ENCODE measurements at places on chromosomes 5 and 9.

- no peak for DNase-seq
Observed at GRCh38 chr5:66340786-66341185, 196.7 kb downstream of the SREK1 start.

DNA sequence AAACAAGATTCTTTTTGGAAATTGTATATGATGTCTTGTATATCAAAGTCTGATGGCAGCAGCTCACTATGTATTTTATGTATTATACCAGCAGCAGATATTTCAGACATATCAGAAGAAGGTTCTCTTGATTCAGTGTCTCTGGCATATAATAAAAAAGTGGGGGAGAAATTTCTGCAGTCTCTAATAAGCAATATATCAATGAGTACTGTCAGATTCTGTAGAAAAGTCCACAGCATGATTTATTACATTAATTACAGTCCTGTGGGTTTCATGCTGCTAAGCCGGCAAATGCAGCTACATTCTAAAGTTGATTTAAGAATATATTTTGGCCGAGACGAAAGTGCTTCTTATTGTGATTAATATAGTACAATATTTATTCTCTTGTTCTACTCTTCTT, 113.1 kb downstream of the KIAA1958 start:
- no peak for DNase-seq

- DNase-seq, result peak; percentile 58
Observed at GRCh38 chr5:143550986-143551630, 147.6 kb upstream of the NR3C1 start.

DNA sequence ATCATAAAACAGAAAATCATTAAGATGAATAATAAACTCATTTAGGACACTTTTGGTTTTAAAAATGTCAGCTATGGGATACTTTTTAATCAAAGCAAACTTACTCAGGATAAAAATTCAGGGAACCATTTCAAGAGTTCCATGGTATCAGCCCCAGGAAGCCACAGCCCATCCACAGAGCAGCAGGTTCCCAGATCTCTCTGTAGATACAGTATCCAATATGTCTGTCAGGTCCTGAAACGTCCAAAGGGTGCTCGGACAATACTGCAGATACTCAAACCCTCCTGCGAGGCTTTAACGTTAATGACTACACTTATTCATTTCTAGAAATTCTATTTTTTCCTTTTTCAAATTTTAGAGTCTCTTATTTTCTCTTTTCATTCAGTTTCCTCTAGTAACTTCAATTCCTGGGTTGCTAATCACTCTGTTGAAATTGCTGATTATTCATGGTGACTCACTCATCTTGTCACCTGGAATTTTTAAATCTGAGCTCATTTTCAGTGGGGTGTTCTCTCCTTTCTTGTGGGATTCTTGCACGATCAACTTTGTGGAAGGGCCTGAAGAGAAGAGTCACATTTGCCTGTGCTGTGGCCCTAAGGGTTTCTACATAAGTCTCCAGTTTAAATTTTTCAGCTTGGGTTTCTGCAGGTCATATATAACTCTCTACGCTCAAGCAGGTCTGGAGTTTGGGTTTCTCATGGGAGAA, 435.8 kb downstream of the CTNND2 start:
- DNase-seq, result peak; percentile 66

DNA sequence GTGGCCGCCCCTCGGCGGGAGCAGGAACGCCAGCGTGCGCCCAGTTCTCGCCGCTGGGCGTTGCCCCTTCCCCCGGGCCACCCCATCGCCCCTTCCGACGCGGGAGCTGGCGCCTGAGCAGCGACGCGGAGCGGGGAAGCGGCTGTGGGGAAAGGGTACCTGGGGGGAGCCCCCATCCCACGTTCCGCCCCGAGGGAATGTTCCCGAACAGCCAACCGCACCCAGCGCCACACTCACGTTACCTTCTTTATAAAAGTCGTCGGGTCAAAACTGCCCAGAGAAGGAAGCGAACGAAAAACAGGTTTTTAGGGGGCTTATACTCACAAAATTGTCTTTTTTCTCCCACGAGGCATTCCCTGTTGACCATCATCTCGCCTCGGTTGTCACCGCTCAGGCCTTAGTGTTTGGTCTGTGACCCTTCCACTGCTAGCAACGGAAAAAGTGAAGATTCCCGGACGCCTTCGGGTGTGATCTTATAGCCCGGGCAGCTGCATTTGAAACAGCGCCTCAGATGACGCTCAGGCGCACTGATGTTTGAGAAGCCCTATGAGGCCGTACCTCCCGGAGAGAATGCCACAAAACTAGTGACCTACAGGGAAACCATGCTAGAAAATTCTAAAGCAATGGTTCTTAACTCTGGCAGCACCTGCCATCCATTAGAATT, 475 bp upstream of the GOLM1 start:
- peak; percentile 66 for DNase-seq

GRCh38 chr9:90368241-90368640, 274.4 kb downstream of the DIRAS2 start:
- no peak for DNase-seq

DNA sequence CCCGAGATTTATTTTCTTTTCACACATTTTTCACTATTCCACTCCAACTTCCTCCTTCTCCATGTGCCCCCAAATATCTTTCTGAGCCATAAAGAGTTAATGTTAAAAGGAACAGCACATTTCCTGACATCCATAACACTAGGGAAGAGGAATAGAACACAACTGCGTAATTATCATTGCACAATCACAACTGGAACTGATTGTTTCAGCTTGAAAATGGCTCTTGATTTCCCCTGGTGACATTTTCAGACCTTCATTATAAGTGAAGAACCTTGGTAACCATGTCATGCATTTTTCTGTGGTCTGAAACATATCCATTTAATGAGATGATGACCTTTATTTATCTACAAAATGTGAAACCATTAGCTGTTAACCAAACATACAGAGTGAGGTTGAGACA, 82.4 kb downstream of the PCSK1 start:
- peak; percentile 82 for DNase-seq

- peak; percentile 41 for DNase-seq
Observed at GRCh38 chr5:154365823-154366222, 80.0 kb upstream of the SAP30L start.

GRCh38 chr5:112649882-112650281, 87.8 kb upstream of the APC start:
- no peak for DNase-seq

- peak; percentile 86 for DNase-seq
Observed at GRCh38 chr5:127959152-127959764, 124.3 kb upstream of the SLC12A2 start.

GRCh38 chr5:14326035-14326903, 183.1 kb downstream of the TRIO start:
- no peak for DNase-seq

DNA sequence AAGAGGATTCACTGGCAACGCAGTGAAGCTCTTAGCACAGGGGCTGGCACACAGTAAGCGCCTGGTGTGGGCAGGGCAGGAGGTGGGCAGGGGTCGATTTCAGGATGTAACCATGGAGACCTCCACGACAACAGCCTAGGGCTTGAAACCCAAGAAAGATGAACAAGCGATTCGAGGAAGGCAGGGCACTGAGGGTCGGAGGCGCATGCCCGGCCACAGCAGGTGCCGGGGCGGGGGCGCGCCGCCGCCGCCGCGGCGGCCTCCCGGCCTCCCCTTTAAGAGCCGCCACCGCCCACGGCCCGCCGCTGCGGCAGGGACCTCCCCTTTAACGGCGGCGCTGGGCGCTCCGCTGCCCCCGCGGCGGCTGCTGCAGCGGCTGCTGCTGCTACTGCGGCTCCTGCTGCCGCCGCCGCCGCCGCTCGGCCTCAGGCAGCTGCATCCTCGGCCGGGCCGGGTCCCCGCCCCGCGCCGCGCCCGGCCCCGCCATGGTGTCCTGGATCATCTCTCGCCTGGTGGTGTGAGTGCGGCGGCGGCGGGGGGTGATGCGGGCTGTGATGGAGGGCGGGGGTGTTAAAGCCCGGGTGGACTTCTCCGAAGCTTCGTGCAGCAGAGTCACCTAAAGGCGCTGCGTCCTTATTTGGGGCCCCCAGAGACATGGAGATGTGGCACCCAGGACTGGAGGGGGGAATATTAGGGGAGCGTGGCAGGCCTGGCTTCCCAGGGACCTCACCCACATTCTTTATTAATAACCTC, at the start of gene REEP2:
REEP2 (plus strand) TSS at position 334 of the 753 bp plus-strand sequence; CDS start at position 486, 152 bp downstream.
- DNase-seq, result peak; percentile 32

DNA sequence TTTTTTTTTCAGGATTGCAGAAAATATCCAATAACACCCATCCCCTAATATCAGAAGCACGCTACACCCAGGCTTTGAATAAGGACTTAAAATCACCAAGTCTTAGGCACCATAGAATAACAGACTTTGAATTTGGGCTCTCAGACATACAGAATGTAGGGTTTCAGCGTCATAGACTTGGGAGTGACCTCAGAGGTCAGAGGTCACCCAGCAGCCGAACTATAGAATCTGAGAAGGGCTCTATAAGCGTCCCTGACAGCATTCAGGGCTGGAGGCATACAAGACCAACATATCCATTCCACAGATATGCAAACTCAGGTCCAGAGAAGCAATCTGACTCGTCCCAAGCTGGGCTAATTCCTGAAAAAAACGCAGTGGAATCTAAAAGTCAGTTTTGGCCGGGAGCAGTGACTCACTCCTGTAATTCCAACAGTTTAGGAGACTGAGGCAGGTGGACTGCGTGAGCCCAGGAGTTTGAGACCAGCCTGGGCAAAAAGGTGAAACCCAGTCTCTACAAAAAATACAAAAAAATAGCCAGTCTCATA, 34.7 kb downstream of the SLC6A7 start:
- DNase-seq, result peak; percentile 19

- peak; percentile 32 for DNase-seq
Observed at GRCh38 chr5:135203593-135204036, 169.6 kb upstream of the PITX1 start.

- no peak for DNase-seq
Observed at GRCh38 chr9:72407114-72407513, 42.1 kb upstream of the ZFAND5 start.

DNA sequence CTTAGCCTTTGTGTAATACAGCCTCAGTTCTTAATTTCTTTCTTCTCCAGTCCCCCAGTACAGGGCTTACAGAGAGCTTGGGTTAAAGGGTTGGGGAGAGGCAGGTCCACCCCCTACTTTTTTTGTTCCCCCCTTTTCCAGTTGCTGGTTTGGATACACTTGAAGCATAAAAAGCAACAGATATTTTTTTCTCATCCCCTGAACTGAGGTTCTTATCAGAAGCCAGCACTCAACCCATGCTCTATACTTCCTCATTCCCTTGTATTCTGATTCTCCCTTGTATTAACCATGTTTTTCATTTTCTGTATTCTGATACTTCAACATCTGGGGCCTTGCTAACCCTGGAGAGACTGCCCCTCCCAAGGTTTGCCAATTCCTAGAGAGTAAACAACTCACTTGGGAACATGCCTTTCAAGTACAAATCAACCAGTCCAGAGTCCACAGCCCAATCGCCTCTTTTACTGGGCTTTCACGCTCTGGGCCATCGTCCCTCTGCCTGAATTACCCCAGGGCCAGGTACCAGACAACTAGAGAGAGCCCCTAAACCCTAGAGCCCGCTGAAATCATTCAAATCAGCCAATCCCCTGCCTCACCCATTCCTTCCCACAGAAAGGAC, 333.4 kb upstream of the PUM3 start:
- DNase-seq, result peak; percentile 21

DNA sequence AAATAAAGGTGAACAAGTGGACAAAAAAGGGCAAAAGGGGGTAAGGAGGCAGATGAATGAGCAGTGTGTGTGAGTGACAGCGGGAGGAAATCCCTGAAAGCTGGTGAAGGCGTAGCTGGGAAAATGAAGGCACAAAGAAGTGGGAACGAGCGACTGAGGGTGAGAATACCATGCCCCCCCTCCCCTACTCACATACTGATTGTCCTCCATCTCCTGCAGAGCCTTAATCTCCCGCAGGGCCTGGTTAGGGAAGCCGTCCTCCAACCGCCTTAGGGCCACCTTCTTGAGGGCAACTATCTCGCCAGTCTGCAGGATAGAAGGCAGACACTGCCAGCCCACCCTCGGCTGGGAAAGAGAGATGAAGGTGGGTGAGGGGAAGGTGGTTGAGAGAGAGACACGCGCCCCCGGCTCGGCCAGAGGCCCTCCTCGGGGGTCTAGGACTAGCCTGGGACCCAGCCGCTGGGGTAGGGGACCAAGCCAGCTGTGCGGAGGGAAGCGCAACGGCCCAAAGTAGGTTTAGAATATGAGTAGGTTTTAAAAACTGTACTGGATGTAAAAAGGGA, 522 bp downstream of the CDK20 start:
- DNase-seq, result no peak

GRCh38 chr5:134038138-134038537, 33.4 kb upstream of the VDAC1 start:
- DNase-seq, result no peak

- no peak for DNase-seq
Observed at GRCh38 chr9:16899606-16900005, 29.1 kb upstream of the BNC2 start.

- no peak for DNase-seq
Observed at GRCh38 chr9:7173139-7173538, 415.4 kb downstream of the KDM4C start.

GRCh38 chr5:60651872-60652620, 47.9 kb downstream of the DEPDC1B start:
- peak; percentile 97 for DNase-seq

DNA sequence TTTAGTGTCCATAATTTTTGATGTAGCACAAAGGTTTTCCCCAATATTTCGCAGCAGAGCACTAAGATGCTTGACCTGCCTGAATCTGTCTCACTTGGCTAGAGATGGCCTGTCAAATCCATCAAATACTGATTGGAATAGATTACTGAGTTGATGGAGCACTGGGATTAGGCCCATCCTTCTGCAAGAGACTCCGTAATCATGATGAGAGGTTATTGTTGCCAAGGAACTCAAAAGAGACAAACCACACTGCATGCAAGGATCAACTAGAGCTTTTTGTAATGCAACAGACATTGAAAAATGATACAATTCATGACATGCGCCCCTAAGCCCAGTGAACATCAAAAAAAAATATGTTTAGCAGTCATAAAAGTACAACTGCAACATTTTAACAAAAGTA, 585.3 kb upstream of the GRAMD2B start:
- no peak for DNase-seq

Data from fibroblast of mammary gland (primary cell).